ENCODE measurements at places on chromosomes 1 and 21. TPM values are rescaled to one million over a fixed set of nuclear protein-coding genes. Genes with fewer than 3 reads are reported as not detected.

The TEX38 gene
- not detected for total RNA-seq

The LMNA gene
- total RNA-seq, result 1,502 TPM

The SPATA45 gene
- not detected for total RNA-seq

The CYP4X1 gene
- total RNA-seq, result 1.2 TPM

The NPPA gene
- total RNA-seq, result not detected
